Activated CD4-positive, alpha-beta T cell treated with anti-CD3 and anti-CD28 coated beads, Interleukin-2, amount 10 ng/mL, durations not matched to agents 24 days and 14 days (primary cell): ENCODE measurements at places on chromosomes 16 and 17. TPM values are rescaled to one million over a fixed set of nuclear protein-coding genes. Genes with fewer than 3 reads are reported as not detected.

CHAD gene
- not detected in 2 replicates for total RNA-seq

UTS2R gene
- 0.14 TPM in 1 of 2 replicates, not detected in the other for total RNA-seq

IGSF6 gene
- total RNA-seq = not detected in 2 replicates

SLC5A11 gene
- not detected in 2 replicates for total RNA-seq
